ENCODE measurements at places on chromosomes 5 and 9.

GRCh38 chr9:3909966-3910650, 384.3 kb upstream of the RFX3 start:
- DNase-seq, result no peak

- DNase-seq, result peak; percentile 32
Measured at GRCh38 chr5:140310434-140310833, 7.5 kb upstream of the PFDN1 start.

- DNase-seq, result no peak
Measured at GRCh38 chr5:42767491-42768105, 11.0 kb downstream of the CCDC152 start.

DNA sequence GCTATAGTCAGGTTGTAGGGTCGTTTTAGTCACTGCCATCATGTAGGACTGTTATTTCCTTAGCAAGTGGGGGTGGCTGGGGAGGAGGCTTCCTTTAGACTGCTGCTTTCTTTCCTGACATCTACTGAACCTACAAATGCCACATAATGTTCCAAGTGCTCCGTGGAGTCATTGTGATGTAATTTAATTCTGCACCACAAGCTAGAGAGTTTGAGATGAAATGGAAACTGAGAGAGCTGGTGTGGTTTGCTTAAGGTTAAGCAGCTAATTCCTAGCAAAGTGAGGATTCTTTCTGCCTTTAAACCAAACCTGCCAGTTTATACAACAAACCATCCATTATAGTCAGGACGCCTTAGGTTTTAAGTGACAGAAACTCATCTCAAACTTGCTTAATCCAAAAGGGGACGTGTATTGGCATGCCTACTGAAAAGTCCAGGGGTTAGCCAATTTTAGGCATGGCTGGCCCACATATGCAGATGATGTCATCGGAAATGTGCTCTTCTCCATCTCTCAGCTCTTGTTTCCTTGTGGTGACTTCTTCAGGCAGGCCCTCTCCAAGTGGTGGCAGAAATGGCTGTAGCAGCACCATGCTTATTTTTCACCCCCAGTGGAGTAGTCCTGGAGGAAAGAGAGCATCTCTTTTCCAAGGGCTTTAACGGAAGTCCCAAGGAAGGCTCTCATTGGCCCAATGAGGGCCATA, 30.5 kb downstream of the ZNF618 start:
- no peak for DNase-seq

- DNase-seq, result no peak
Measured at GRCh38 chr5:141186897-141187512, at the start of gene PCDHB9. TSS of gene PCDHB9 (plus strand) at chr5:141187161. CDS start at chr5:141187319, 158 bp downstream.

DNA sequence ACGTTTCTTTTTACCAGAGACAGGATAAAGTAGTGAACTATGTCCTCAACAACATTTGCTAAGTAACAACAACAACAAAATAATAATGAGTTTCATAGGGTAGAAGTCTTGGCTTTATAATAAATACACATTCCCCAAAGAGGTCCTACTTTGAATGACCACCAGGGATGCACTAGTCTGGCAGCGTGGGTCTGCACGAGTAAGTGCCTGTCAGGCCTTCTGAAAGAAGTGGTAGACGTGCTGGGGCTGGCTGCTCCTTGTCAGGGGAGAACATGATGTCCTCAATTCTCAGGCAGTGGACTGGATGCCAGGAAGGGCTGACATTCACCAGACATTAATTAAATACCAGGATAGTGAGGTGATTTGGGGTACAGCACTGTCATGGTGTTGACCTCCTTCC, 331.1 kb downstream of the TMEM38B start:
- DNase-seq, result no peak

DNA sequence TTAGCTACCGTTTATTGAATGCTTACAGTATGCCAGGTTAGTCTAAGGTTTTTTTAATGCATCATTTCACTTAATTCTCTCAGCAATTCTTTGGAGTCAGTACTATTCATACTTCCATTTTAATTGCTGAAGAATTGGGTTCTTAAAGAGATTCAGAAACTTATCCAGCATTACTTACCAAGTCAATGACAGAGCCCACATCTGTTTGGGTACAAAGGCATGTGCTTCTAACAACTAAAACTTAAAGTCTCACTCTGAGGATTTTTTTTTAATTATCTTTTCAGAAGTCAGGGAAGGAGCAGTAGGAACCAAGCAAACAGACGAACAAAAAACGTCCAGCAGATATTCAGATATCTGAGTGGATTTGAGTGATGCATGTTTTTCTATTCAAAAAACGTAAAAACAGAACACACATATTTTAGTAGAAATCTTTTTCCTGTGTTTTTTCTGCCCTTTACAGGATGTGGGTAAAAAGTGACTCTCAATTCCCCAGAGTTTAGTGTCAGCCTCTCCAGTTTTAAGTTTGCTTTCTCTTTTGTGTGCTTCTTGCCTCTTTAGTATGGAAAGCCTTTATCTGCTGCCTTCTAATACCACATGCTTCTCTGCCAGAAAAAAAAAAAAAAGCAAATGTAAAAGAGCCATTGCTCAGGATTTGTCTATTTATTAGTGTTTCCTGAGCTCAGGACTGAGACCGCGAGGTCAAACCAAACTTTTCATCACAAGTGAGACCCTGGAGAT, 118.0 kb downstream of the PRKACG start:
- no peak for DNase-seq

GRCh38 chr9:98819231-98819630, 11.8 kb downstream of the GALNT12 start:
- DNase-seq, result no peak

DNA sequence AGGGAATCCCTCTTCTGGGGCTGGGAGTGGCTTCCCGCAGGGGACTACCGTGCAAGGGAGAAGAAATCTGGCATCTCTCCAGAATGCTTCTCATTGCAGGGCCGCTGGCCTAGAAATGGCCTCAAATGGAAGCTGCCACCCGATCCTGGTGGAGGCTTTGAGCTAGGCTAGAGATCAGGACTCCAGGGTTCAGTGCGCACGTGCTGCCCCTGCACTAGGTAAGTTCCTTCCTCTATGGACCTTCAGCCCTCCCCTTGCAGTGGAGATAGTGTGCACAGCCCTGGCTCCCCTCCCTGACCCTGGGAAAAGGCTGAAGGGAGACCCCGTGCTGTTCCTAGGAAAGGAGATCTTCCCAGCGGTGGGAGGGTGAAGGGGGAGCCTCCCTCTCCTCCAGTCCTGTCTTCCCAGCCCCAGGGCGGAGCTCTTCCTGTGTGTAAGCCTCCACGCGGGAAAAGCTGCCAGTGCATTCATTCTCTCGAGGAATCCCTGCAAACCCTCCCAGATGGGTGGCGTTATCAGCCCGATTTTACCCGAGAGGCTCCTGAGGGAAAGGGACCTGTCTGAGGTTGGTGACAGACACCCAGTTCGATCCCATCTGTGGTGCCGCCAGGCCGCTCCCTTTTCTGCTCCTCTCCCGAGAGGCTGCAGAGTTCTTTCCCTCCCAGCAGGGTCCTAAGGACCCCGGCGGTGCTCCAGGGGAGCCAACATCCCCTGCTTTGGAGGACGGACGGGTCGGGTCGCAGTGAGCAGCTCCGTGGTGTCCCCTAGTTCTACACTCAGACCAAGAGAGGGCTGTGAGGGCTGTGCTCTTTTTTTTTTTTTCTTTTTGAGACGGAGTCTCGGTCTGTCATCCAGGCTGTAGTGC, 1.4 kb upstream of the CERCAM start:
- DNase-seq, result no peak

- DNase-seq, result no peak
Measured at GRCh38 chr5:96648593-96648992, 13.6 kb upstream of the CAST start.

GRCh38 chr9:91234523-91234922, 127.2 kb downstream of the AUH start:
- no peak for DNase-seq

GRCh38 chr9:98790134-98790841, 6.1 kb downstream of the ANKS6 start:
- DNase-seq, result no peak

GRCh38 chr5:145237843-145238242, 597.3 kb downstream of the PRELID2 start:
- DNase-seq, result peak; percentile 72

GRCh38 chr5:54611290-54611951, 93.9 kb downstream of the SNX18 start:
- DNase-seq, result peak; percentile 63

DNA sequence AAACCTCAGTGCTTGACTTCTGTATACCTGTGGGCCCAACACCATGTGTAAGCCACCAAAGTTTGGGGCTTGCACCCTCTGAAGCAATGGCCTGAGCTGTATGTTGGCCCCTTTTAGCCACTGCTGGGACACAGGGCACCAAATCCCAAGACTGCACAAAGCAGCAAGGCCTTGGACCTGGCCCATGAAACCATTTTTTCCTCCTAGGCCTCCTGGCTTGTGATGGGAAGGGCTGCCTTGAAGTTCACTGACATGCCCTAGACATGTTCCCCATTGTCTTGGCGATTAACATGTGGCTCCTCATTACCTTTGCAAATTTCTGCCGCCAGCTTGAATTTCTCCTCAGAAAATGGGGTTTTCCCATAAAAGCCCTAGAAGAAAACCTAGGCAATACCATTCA, 345.5 kb downstream of the MLLT3 start:
- no peak for DNase-seq

- DNase-seq, result no peak
Measured at GRCh38 chr5:75992753-75993152, 90.4 kb upstream of the SV2C start.

DNA sequence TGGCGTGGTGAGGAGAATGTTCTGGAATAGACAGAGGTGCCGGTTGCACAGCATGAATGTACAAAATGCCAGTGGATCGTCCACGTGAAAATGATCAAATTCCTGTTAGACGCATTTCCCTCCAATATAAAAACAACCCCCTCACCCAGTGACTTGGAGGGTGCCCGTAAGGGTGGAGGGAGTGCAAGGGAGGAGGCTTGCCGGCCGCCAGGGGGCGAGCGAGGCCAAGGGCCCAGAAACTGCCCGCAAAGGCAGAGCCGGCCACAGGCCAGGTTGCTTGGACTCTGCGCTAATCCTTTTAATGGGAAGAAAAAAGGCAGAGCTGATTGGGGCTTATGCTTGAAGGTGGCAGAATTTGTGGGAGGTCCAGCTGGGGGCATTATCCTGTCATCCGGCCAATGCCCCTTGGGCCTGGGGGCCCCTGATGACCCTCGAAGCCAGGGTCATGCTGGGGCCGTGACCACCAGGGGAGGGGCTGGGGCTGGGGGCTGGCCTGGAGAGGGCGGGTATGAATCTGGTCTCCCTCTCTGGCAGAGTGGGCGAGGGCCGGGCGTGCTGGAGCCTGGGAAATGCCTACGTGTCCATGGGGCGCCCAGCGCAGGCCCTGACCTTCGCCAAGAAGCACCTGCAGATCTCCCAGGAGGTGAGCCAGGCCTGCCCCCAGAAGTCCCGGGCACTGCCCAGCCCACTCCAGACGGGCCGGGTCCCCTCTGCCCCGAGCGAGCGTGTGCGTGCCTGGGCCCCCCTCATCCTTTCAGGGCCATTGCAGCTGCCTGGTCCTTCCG, 12.0 kb downstream of the GPSM1 start:
- DNase-seq, result peak; percentile 45

DNA sequence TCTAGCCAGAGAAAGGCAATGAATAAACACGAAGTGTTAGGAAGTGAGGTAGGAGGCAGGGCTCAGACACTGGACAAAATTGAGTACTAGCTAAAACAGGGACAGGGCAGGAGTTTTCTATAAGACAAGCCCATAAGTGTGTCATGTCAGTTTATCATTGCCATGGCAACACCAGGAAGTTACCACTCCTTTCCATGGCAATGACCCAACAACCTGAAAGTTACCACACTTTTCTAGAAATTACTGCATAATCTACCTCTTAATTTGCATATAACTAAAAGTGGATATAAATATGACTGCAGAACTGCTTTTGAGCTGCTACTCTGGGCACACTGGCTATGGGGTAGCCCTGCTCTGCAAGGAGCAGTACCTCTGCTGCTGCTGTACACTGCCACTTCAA, 442.5 kb upstream of the COX7C start:
- DNase-seq, result no peak

DNA sequence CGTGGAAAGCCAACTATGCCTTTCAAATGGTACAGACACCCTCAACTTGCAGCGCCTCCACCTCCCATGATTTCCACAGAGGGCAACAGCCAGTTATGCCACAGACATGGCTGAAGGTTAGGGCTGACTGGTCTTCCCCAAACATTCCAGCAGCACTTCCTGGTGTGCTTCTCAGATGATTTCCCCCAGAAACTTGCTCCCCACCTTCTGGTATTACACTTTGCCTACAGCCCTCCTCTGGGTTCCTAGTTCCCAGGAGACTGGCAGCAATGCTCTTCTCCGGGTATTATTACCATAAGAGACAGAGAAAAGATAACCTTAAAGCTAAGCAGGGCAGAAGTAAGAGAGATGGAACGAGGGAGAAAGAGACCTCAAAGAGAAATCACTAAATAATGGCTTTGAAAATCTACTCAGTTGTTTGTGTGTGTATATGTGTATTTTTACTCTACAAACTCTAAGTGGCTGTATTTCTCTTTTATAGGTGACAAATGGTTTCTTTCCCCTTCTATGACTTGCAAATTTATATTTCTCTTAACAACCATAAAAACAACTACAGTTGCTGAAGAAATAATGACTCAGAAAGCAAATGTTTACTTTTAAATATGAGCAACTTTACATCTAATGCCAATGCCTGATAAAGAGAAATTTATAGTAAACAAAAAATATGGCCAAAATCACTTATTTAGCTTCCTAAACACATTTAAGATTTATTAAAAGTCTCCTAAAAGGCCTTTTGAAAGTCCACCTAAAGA, 133.8 kb downstream of the PDE4D start:
- DNase-seq, result no peak

DNA sequence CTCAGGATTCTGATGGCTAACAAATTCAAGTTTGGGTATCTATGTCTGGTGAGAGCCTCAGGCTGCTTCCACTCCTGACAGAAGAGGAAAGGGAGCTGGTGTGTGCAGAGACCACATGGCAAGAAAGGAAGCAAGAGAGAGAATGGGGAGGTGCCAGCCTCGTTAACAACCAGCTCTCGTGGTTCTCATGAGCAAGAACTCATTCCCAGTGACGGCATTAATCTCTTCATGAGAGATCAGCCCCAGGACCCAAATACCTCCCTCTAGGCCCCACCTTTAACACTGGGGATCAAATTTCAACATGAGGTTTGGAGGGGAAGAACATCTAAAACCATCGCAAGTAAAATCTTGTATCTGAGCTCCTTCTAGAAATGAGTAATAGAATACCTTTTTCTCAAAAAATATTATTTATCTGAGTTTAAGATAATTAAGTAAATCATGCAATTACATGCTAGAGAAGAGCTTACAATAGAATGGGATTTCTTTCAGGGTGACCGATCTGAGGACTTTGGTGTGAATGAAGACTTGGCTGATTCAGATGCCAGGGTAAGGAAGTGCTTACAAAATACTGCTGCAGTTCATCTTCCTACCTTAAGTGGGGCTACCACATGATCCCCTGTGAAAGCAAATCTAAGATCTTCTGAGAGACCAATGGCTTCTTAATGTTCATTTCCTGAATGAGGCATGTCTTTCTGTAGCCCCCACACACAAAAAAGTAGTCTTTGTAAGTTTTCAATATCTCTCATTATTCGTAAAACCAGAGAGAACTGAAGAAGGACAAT, 11.5 kb downstream of the ANXA1 start:
- DNase-seq, result no peak

All from SJSA1 (cell line).